Coronary artery (tissue), 2 donors: ENCODE measurements at places on chromosomes 1 and 21.

GRCh38 chr1:85933961-85934360 is 222.6 kb downstream of the COL24A1 start:
- DNase-seq, result no peak

DNA sequence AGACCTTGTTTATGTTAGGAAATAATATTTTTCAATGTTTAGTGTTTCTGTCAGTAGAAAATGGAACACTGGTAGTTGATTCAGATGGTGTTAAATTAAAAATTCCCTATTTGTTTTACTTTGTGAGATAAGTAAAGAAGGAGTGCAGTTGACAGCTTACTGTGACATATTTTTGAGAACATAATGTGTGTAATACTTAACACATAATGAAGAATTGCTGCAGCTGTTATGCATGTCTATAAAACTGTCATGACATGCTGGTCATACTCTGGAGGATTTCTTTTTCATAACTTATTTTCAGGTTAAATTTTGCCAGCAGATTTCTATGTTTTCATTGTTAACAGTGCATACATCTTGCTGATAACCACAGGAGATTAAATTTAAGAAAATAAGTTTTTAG is 296.1 kb downstream of the CTH start:
- DNase-seq, result no peak

DNA sequence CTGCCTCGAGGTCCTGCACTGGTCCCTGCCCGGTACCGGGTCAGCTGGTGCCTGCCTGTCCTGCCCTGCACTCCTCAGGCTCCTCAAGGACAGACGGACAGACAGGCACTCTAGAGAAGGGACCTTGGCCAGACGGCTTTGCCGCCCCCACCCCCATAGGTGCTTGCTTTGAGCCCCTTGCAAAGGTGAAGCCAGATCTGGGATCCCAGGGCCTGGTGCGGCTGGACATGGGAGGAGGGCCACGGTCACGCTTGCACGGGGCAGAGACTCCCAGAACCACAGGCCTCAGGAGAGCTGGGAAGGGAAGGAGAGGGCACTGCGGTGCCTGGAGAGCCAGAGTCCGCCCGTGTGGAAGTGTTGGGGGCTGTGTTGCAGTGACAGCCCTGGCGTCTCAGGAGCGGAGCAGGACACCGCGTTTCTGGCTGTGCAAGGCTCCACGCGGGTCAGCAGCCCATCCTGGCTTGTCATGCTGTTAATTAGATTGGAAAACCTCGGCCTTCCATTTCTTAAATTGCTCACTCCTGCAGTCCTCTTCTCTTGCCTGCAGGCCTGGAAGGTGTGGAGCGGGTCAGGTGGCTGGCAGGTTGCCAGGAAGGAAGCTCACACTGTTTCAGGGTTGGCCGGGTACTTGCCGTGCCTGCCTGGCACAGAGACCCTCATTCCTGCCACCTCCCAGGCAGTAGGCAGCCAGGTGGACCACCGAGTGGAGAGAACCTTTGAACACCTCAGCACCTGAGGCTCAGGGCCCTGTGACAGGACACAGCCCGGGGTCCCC is 16.3 kb downstream of the COL18A1 start:
- DNase-seq, result no peak

GRCh38 chr1:208189183-208189582 is 55.0 kb downstream of the PLXNA2 start:
- no peak for DNase-seq

DNA sequence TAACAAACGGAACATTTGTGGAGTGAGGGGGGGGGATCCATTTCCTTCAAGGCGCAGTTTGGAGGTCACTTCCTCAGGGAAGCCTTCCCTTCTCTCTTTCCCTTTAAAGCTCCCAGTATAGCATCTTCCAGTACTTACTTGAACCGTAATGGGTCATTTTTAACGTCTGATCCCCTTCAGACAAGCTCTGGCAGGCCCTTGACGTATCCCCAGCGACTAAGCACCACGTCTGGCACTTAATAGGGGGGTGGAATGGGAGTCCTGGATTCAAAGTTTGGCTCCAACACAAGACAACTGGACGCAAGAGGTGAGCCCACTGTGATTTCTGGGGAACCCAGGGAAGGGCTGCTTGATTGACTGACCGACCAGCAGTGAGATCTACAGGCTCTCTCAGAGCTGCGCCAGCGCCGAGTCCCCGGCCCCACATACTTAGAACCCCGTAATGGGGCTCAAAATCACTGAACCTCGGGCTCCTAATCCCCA is 441 bp downstream of the YARS1 start:
- DNase-seq, result no peak

DNA sequence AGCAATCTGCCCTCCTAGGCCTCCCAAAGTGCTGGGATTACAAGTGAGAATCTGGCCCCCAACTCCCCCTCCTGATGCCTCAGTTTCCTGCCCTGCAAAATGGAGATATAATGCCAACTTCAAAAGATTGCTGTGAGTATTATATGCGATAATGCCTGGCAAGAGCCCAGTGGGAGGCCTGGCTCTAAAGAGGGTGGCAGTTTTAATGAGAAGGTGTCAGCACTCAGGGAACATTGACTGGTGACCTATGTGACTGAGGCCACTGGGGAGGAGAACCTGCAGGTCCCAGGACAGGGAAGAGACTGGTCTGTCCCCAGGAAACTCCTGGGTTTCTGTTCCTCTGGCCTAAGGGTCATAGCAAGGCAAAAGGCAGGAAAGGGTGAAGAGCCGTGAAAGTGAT is 11.0 kb downstream of the HSPG2 start:
- DNase-seq, result no peak

- DNase-seq, result no peak
These were observed 64.2 kb downstream of the FCRL5 start for GRCh38 chr1:157488156-157488555.

DNA sequence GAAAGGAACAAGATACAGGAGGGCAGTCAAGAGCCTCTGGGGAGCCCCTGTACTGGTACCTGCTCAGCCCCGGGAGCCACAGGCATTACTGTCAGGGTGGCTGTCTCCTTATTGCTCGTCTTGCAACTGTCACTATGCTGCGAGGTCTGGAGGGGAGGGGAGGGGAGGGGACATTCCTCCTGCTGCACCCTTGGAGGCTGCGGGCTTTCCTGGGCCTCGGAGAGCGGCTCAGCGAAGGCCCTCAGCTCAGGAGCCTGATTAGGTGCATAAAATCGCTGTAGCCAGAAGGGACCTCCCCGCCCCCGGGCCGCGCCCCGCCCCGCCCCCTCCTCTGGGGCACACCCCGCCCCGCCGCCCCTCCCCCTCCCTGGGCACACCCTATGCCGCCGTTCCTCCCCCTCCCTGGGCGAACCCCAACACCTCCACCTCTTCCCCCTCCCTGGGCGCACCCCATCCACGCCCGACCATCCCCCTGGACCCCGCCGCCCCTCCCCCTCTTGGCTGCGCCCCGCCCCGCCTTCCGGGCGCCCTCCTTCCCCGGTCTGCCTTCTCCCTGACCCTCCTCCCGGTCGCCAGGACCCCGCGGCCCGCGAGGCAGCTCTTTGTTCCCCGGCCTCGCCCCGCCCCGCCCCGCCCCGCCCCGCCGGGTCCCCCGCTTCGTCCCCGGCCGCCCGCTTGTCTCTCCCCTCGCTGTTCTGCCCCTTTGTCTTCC is 35.5 kb downstream of the CACHD1 start:
- no peak for DNase-seq

DNA sequence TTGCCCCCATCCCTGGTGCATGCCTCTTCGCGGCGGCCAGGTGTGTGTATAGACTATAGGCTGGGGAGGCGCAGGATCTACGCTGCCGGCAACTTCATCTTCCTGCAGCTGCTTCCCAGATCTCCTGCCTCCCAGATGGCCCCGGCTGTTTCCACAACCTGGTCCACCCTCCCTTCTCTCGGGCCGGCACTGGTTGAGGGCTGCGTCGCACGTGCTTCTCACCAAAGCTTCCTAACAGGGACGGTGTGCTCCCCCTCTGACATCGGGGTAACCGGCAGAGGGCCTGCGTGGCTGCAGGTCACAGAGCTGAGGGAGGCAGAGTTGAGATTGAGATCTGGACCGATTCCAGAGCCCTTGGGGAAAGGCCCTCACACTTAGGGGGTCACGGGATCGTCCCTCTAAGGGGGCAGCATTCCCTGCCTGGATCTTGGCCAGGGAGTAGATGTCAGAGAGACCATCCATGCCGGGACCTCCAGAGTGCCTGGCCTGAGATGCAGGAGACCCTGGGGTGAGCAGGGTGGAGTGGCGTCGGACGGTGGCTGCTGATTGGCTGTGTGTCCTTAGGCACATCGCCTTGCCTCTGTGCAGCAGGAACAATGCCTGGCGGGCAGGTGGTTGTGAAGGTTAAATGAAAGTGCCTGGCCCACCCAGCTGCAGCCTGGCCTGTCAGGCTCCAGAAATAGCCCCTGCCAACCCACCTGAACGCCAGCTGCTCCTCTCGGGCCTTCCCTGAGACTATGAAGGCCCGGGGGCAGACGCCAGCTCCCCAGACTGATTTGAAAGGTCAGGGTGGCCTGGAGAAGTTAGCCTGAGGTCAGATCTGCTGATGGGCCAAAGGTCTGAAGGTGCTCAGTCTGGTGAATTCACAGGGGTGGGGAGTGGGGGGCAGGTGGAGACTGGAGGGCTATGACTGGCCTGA is 6.1 kb upstream of the MASP2 start:
- no peak for DNase-seq

DNA sequence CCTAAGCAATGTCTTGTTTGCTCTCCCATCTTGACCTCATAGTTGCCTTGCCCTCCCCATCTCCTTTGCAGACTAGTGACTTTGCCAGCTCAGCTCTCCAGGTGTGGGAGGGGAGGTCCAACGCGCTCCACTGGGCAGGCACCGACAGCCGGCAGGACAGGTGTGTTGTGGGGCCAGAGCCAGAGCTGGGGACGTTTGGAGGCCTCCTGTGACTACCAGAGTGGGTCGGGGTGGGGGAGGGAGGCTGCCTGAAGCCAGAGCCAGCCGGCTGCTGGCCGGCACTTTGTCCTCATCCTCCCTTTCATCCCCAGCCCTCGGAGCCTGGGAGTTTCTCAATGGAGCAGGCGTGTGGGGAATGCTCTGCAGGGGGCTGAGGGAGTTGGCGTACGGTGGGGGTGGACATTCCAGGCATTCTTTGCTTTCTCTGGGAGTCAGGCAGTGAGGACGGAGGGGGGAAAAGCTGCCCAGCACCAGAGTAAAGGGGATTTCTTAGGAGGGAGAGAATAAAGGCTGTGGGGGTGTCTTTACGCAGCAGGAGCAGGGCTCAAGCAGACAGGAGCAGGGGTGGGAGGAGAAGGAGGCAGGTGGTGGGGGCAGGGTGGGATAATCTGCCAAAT is 20.2 kb downstream of the NUAK2 start:
- DNase-seq, result no peak

DNA sequence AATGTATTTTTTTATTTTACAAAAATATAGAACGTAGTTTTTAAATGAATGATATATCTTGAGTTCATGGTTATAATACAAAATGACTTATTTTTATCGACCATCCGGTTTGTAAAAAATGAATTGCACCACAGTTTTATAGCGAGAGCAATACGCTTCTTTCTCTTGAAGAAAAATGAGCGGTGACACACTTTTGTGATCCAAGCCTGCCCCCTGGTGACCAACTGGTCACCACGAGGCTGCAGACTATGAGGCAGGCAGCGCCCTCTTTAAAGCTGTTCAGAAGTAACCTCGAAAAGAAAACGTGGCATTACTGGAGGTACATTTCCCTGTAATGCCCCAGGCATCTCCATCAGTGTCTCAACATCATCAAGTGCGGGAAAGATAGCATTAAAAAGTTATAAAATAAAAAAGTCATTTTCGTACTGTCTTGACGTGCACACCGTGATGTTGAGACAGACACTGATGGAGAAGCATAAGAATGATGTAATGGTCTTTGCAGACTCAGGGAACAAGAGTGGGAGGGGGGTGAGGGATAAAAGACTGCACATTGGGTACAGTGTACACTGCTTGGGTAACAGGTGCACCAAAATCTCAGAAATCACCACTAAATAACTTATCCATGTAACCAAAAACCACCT is 734.2 kb upstream of the ADAMTS5 start:
- peak; percentile 85 for DNase-seq

DNA sequence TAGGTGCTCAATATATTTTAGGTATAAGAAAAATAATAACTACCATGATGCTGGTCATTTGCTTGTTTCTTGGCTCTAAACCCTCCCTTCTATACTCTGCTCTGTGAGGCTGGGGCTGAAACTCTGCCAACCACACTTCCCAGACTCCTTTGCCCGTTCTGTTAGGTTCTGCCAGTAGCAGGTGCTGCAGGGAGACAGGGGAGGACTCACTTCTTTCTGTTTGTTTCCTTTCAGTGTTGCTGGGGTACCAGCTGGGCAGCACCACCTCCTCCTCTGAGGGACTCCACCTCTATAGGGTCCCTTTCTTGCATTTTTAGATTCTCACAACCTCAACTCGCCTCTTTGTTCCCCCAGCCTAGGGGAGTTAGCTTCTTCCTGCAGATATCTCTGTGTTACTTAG is 17.0 kb upstream of the SH2D2A start:
- no peak for DNase-seq

- no peak for DNase-seq
These were observed 49.8 kb upstream of the RCC1 start for GRCh38 chr1:28456078-28456477.

GRCh38 chr21:45499970-45500577 is 42.2 kb downstream of the SLC19A1 start:
- no peak for DNase-seq

GRCh38 chr1:170700842-170701615 is 37.1 kb downstream of the PRRX1 start:
- no peak for DNase-seq

DNA sequence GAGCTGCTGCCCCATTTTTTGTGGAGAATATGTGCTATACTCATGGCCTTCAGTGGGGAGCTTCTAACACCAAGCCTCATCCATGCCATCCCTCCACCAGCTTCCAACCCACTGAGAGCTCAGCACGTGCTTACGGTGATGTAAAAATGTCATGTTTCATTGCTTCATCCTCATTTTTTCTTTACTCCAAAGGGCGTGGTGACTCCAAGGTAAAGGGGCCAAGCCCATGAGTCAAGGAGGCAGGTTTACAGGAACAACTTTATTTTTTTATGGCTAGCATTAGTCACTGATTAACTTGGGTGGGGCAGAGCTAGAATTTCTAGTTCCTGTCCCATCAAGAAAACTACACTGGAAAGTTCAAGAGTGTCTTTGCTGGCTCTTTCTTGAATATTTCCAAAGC is at the start of gene C1orf226:
TSS of gene C1orf226 (plus strand) at position 346 of the 400 bp plus-strand sequence. CDS start 174 bp downstream, outside the sequence.
- DNase-seq, result peak; percentile 19

- DNase-seq, result no peak
These were observed 46.6 kb upstream of the APOBEC4 start for GRCh38 chr1:183699616-183700160.

DNA sequence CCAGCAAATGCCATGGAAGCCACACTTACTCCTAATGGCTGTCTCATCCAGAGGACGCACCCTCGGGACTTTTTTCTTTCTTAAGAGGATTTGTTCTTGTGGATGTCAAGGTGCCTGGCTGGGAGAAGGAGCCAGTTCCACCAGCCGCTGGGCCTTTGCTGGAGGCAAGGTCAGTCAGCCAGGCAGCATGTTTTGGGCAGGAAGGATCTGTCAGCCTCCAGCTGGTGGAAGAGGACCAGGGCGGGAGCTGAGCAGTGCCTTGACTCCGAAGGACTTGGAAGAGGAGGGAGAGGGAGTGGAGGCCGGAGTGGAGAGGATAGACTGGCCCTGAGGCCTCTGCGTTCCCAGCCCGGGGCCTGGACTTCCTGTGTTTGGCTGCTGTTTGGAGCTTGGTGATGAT is 5.7 kb downstream of the IGSF5 start:
- no peak for DNase-seq

- DNase-seq, result no peak
These were observed 16.5 kb upstream of the KLHDC8A start for GRCh38 chr1:205373022-205373797.
